GF-D8 (cell line): ENCODE measurements at places on chromosomes 3 and 15.

DNA sequence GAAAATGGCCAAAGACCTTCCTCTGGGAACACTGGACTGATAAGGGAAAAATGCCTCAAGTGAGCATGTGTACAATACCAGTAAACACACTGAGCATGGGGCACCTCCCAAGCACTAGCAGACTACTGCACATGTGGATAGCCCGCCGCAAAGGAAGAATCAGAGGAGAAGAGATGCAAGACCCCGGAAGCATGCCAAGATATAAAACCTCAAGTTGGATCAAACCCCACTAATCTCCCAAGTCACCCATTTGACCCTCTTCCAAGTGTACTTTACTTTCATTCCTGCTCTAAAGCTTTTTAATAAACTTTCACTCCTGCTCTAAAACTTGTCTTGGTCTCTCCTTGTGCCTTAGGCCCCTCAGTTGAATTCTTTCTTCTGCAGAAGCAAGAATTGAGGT, 121.1 kb upstream of the PLAAT1 start:
- DNase-seq: no peak

- DNase-seq: no peak
These were observed 115.4 kb upstream of the GADL1 start for GRCh38 chr3:31009881-31010280.

DNA sequence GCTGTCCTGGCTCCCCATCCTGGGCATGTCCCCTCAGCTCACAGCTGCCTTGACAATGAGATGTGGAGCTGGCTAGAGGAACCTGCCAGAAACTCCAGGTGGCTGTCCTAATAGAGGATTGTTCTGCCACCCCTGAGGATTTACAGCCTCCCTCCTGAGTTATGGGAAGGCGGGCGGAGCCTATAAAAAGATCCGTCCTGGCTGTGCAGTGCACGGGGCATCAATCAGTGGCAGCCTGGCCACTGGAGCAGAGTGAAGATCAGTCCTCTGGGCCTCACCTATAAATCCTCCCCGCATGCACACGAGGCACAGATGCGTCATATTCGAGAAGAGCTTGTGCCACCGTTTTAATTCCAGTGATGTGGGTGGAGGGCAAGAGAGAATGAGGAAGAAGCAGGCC, 90.0 kb downstream of the MEGF11 start:
- DNase-seq: no peak

DNA sequence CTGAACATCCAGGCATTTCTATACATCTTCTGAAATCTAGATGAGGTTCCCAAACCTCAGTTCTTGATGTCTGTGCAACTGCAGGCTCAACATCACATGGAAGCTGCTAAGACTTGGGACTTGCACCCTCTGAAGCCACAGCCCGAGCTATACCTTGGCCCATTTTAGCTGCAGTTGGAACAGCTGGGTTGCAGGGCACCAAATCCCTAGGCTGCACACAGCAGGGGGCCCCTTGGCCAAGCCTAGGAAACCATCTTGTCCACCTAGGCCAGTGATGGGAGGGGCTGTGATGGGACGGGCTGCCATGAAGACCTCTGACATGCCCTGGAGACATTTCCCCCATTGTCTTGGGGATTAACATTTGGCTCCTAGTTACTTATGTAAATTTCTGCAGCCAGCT, 415.8 kb upstream of the SUCLG2 start:
- no peak for DNase-seq

GRCh38 chr3:50147861-50148260, 7.3 kb upstream of the SEMA3F start:
- no peak for DNase-seq

DNA sequence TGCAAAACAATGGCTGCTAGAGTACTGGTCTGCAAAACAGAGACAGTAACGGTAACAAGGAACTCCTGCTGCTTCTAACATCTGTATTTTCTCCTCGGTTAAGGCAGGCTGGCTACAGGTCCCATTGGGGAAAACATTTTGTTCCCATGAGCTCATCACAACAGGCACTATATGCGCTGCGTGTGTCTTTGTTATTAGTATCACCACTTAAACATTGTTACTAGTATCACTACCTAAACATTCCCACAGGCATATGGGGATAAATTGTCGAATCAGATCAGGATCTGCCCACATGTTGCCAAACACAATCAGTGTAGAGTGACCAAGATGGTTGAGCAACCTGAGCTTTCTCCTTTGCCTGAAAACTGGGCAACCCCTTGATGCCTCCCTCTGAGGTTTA, 77.2 kb downstream of the TOP2B start:
- DNase-seq: no peak

DNA sequence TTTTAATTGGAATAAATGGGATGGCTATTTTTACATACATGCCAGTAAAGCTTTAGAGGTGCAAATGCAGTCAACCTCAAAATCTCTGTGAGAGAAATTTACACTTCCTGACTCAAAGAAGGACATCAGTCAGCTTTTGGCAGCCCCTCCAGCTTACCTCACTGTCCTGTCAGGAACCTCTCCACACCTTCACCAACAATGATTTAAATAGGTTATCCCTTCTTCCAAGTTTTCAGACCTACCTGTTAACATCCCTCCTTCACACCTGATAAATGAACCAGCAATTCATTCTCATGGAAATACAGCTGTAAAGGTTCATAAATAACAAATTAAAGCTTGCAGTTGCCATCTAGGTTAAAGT, 286.1 kb downstream of the SHOX2 start:
- DNase-seq: no peak

DNA sequence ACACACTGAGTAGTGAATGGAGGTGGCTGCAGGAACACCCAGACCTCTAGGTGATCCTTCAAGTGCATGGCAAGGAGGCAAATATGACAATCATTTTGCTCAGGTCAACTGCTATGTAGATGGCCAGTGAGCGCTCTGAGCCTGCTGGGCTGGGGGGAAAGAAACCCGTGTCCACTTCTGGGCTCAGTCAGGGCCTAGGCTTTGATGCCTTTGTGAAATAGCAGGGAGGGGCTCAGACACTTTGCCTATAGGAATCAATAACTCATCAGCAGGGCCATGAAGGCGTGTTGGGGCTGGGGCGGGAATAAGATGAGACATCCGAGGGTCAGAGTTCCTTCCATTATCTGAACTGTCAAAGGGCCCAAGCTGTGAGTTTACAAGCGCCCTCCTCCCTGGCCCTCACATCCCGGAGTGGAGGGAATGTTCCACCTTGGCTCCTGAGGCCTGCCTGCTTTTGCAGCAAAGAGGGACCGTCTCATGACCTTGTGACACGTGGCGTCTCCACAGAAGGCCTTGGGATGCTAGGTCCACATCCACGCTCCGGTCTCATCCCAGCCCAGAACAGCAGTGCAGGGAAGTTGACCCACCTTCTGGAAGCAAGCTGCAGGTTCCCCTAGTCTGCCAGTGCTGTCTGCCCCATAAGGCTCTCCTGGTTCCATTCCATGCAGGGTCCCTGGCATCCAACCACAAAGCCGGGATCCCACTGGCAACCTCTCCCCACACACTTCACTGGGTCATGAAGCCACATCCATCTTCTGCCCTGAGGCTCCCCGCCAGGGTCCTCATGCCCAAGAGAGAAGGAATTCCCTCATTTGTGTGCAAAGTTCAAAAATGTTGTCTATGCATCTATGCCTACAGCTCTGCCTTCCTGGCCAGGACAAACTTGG, 78.4 kb downstream of the CHSY1 start:
- no peak for DNase-seq

GRCh38 chr3:197854596-197855343, 63.7 kb downstream of the LRCH3 start:
- no peak for DNase-seq

DNA sequence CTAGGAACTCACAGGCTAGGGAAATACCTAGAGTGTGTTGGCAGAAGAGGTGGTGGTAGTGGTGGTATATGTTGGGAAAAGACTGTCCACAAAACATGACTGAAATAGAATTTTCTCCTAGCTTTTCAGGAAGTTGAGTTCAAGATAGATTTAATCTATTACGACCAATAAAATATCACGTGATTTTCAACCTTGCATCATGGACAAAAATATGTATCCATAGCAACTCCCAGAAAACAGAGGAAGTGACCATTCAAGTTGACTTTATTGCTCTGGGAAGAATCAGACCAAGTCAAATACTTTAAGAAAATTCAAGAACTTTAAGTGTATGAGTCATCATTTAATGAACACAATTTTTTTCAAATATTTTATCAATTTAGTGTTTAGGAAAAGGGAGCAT, 347.0 kb upstream of the ZNF385D start:
- DNase-seq: no peak

DNA sequence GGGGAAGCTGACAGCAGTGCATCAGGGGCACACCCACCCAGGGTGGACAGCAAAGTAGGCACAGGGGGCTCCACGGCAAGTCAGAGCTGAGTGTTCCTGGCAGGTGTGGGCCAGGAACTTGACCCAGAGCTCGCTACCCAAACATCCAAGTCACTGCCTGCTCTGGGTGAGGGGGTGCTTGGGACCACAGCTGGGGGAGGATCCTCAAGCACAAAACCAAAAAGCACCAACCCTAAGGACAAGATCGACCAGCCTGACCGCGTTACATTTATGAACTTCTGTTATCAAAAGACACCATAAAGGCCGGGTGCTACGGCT, 101.2 kb downstream of the CHSY1 start:
- DNase-seq: no peak

DNA sequence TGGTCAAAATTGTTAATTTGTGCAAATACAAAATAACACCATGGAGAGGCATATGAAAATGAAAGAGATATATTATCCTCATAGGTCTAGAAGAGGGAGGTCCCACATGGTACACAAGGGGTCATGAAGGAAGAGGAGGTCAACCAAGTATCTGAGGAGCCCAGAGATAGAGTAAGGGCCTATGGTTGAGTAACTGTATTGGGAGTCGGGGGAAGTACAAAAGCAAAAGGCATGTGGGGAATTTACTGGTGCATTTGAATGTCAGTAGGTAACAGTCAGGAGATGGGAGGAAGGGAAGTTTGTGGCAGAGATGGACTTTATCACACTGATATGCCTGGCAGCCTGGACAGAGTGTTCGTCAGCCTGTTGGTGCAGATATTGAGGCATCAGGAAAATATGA, 1113.7 kb downstream of the OTOL1 start:
- no peak for DNase-seq

- DNase-seq: no peak
These were observed 65.9 kb downstream of the SLCO2A1 start for GRCh38 chr3:133963657-133964396.

- DNase-seq: no peak
These were observed 261.4 kb downstream of the FHIT start for GRCh38 chr3:60989626-60990441.

DNA sequence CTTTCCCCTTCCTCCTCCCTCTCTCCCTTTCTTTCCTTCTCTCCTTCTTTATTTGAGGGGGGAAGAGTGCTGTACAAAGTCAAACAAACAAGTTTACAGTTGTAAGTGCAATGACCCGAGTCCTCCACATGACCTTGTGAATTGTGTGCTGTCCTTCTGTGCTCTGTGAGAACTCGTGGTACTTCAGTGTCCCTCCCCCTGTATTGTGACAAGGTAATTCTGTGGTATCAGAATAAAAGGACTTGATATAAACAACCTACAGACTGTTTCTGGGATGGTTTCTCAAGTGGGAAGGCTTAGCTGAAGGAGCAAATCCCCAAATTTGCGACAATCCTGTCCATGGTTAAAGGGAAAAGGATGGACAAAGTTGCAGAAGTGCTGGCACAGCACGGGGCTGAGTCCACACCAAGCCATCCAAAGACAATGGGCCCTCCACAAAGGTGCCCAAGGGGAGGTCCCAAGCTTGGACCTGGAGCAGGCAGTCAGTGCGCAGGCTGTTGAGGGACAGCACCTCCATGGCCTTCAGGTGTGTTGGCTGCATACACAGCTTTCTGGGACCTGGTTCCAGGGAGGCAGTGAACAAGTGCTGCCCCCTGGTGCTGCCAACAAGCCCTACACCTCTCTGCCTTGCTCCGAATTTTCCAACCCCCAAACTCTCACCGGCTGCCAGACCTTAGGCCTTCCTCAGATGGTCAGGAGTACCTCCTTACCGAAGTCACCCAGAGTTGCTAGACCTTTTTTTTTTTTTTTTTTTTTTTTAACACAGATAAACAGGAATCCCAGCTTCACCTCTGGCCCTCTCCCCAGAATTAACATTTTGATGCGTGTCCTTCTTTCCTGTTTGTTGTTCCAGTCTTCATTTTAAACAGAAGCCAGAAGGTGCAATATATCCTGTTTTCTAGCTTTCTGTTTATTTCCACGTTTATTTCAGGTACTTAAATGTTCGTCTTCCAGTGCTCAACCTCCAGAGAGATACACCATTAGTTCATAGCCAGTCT, 2.6 kb upstream of the APEH start:
- DNase-seq: no peak

DNA sequence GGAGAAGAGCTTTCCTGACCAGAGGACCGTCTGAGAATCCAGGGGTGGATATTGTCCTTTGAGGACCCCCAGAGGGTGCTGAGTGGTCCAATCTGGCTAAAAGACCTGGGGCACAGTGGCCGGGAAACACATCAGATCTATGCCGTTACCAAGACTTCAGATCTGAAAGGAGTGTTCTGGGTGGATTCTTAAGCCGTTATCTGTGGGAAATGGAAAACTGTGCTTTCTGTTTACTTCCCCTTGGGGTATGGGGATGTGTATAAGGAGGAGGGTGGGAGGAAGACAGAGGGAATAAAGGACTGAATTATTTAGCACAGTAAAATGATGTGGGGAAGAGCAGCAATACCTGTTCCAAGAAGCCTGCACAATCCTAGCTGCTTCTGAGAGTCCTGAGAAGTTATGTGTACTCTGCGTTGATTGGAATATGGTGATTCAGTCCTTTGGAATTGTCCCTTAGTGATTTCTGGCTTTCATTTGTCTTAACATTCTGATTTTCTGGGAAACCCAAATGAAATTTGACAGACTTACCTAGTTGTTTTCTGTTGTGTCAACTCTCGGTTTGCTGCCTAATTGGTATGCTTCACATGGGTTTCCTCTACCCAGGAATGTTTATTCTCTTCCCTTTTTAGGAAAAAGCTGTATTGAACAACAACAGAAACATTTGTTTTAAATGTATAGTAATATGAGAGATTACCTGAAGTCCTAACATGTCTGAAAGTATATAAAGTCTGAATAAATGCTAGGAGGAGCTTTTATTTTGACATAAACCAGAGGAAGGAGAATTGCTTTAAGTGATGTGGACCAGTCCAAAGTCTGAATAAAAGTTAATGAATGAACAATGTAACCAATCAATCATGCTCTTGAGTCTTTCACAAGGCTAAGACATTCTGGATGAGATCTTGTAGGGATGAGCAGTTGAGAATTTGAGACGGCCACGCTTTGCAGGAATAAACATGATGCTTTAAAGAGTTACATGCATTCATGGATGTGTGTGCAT, 427.1 kb upstream of the C2CD4B start:
- DNase-seq: no peak

- DNase-seq: no peak
These were observed 31.9 kb upstream of the RPP14 start for GRCh38 chr3:58274027-58274614.

- DNase-seq: peak; percentile 91
These were observed 11.8 kb upstream of the CCR8 start for GRCh38 chr3:39317571-39318169.
